Fibroblast of skin of abdomen (primary cell): ENCODE measurements at places on chromosomes 16 and 17.
A peak's percentile ranks its signal among the peaks of the same experiment; 100 is the strongest.

- no peak for DNase-seq
These were observed 7.3 kb downstream of the PMFBP1 start for GRCh38 chr16:72164691-72165090.

DNA sequence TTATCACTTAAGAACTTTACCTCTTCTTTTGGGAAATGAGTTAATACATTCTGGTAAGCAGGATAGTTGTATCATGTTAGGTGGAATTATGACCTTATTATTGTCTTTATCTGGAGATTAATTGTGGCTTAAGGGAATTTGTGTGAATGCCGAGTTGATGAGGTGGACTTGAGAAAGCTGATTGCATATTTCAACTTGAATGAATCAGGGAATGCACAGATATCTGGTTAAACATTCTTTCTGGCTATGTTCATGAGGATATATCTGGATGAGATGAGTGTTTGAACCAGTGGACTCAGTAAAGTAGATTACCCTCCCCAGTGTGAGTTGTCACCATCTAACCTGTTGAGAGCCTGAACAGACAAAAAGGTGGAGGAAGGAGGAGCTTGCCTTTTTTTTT, 326.1 kb upstream of the GOT2 start:
- peak; percentile 91 for DNase-seq

DNA sequence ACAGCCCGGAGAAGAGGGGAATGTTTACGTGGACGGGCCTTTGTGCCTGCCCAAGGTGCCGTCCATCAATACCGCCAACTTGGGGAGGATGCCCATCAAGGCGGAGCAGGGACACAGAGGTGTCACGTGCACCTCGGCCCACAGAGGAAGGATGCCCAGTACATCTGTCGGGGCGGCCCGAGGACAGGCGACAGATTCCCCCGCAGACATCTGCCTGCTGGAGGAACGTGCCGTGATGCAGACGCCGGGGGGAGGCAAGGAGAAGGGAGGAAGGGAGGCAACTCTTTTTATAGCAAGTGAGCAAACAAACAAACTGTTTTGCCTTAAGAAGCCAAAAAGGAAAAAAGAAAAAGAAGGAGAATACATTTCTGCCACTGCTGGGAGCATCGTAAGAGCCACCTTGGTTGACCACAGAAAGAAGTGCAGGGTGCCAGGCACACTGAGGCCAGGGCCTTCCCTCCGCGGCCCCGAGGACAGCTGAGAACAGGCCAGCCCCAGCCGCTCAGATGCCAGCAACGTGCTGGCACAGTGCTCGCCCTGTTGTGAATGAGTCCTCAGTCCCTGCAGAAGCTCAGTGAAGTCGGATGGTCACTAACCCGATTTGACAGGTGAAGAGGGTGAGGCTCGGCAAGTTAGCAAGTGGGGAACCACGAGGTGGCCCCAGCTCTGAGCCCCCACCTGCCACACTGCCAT, 146.4 kb downstream of the RBFOX3 start:
- no peak for DNase-seq

DNA sequence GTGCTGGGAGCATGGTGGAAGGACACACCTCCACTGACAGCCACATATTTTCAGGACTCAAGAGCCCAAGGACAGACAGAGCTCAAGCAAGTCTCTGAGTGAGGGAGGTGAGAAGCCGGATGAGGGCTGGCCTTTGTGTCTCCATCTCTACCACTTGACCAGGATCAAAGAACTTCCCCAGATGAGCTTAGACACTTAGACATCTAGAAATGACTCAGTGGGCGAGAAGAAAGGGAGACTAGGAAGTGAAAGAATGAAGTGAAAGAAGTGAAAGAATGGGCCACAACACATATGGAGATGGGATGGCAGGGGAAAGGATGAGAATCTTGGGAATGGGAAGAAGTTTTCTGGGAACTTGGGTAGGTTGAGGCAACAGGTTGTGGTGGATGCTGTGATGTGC, 274.9 kb upstream of the CCL2 start:
- no peak for DNase-seq

DNA sequence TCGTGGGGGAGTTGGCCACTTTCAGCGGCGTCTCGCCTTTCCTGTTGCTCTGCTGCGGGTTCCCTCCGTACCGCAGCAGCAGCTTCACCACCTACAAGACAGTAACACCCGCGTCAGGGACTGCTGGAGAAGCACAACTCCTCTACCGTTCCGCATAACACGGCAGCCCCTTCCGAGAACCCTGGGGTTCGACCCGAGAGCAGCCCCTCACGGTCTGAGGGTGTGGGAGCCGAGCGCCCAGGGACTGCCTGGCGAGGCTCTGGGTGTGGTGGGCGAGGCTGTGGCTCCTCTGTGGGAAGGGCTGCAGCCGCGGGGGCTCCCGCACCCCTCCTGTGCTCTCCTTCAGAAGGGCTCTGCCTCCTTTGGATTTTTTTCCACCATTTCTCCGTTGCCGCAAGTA, 68.6 kb downstream of the ZNF778 start:
- DNase-seq = no peak

- DNase-seq = no peak
These were observed 41.0 kb upstream of the MRPS23 start for GRCh38 chr17:57890857-57891232.

GRCh38 chr16:2790631-2791030, 3.3 kb upstream of the PRSS33 start:
- DNase-seq = no peak

GRCh38 chr16:23432176-23433128, 20.5 kb downstream of the COG7 start:
- no peak for DNase-seq

GRCh38 chr16:67391424-67392300, 1.6 kb downstream of the TPPP3 start:
- no peak for DNase-seq

DNA sequence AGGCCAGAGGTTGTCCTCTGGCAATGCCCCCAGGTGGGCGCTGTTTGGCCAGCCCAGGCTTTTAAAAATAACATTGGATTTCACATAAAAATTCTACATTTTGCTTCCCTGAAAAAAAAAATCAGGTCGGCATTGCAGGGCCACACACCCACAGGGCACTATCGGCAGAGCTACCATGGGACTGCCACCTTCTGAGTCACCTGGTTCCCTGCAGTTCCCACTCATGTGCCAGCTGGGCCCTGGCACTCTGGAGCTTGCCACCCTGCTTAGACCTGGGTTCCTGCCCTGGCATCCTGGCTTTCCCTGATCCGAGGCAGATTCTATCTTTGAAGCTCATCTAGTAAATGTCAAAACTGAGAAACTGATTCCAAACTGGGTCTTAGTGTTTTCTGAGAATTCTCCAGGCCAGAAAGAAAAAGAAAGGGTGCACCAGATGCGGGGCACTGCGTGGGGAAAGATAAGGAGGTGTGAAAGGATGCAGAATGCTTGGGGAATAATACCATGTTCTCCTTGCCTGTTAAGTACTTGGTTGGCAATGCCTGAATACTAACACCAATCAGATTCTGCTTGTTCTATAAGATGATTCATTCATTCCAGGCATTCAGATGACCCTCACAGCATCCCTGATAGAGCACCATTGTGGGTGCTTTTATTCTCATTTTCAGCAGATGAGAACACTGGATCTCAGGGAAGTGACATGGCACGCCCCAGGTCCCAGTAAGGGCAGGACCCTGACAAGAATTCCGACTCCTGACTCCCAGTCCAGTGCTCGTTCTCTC, 51.8 kb downstream of the RAI1 start:
- DNase-seq = peak; percentile 71

- DNase-seq = no peak
These were observed 58.8 kb downstream of the SF3B3 start for GRCh38 chr16:70582280-70582978.
